Glomerular endothelial cell (primary cell): ENCODE measurements at places on chromosomes 1 and 21. TPM values are rescaled to one million over a fixed set of nuclear protein-coding genes. Genes with fewer than 3 reads are reported as not detected.

DNA sequence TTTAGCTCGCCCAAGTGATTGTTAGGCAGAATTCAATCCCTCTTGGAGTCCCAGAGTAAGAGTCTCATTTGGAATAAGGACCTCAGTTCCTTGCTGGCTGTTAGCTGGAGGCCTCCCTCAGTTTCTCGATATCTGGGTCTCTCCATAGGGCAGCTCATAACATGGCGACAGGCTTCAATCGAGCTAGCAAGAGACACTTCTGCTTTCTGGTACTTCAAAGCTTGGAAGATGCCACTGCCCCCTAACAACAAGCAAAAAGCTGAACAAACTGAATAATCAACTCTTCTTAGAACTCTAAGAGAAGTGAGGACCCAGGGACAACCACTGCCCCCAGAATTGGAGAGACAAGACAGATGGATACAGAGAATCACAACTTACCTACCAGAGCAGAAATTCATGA lies 86.2 kb downstream of the TEX35 start:
- no peak for DNase-seq

DNA sequence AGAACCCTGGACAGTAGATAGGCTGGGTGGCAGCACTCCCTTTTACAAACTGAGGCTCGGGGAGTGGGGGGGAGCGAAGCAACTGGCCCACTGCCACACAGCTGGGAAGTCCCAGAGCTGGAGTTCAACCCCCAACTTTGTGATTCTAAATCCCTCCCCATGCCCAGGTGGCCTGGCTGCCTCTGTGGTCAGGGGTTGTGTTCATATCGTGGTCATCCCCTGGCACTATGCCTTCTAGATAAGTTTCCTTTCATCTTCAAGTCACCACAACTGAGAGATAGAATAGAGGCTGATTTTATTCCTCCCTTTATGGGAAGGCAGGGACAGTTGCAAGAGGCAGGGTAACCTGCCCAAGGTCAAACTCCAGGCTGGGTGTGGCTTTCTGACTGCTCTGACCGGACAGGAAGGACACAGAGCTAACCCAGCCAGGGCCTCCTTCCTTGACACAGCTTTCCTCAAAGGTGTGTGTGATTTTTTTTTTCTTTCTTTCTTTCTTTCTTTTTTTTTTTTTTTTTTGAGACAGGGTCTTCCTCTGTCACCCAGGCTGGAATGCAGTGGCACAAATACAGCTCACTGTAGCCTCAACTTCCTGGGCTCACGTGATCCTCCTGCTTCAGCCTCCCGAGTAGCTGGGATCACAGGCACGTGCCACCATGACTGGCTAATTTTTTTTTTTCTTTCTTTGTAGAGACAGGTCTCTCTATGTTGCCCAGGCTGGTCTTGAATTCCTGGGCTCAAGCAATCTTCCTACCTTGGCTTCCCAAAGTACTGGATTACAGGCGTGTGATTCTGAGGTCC lies 18.4 kb upstream of the TNFRSF1B start:
- DNase-seq: no peak

- no peak for DNase-seq
Observed at GRCh38 chr1:213281640-213282301, 230.7 kb downstream of the RPS6KC1 start.

- peak; percentile 42 for DNase-seq
Observed at GRCh38 chr21:37582590-37582989, 216.0 kb downstream of the DYRK1A start.

- DNase-seq: no peak
Observed at GRCh38 chr1:221315330-221315729, 426.6 kb downstream of the DUSP10 start.

Gene OR2T2
- total RNA-seq: not detected in 2 replicates
